ENCODE measurements at places on chromosomes 6 and 20.

GRCh38 chr6:65999288-65999791 is 292.3 kb upstream of the EYS start:
- no peak for DNase-seq

GRCh38 chr20:36462440-36463211 is 78.7 kb upstream of the MYL9 start:
- no peak for DNase-seq

- DNase-seq: no peak
Observed at GRCh38 chr6:3813150-3813780, 35.9 kb upstream of the FAM50B start.

DNA sequence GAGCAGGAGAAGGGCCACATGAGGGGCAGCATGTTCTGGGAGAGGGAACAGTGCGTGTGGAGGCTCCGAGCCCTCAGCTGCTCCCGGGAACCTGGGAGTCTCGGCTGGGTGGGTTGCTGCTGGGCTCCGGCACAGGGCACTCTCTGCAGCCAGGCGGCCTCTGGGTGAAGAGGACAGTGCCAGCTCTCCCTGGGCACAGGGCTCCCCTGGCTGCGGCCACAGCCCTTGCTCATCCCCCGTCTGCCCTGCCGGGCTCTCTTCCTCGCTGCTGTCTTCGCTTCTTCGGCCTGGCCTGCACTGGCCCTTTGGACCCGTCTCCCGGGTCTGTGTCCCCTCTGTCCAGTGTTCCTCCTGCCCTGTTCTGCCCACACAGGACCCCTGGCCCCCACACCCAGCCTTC is 48.2 kb downstream of the CDH4 start:
- no peak for DNase-seq

DNA sequence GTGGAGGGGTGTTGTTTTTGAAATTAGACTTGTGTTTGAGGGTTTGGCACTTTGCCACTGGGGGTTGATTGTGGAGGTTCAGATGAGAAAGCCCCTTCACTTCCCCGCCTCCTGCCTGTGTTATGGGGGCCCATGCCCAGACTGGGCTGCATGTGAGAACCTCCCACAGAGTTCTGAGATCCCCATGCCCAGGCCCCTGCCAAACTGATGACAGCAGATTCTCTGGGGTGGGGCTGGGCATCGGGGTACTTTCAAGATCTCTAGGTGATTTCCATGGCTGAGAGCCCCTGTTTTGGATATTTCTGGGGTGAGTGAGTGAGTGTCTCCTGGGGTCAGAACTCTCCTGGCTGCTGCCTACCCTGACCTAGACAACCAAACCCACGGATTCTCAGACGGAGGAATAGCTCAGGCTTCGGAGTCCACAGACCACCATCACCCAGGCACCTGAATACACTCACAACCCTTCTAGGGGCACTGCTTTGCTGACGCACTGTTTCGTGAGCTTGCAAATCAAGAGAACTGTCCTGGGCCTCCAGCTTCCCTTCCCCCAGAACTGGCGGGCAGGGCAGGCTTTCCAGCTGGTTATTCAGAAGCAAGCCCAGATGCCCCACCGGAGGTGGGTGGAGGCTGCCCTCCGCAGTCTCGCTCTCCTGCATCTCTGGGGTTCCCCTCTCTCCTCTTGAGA is 6.3 kb downstream of the BCAS1 start:
- no peak for DNase-seq

DNA sequence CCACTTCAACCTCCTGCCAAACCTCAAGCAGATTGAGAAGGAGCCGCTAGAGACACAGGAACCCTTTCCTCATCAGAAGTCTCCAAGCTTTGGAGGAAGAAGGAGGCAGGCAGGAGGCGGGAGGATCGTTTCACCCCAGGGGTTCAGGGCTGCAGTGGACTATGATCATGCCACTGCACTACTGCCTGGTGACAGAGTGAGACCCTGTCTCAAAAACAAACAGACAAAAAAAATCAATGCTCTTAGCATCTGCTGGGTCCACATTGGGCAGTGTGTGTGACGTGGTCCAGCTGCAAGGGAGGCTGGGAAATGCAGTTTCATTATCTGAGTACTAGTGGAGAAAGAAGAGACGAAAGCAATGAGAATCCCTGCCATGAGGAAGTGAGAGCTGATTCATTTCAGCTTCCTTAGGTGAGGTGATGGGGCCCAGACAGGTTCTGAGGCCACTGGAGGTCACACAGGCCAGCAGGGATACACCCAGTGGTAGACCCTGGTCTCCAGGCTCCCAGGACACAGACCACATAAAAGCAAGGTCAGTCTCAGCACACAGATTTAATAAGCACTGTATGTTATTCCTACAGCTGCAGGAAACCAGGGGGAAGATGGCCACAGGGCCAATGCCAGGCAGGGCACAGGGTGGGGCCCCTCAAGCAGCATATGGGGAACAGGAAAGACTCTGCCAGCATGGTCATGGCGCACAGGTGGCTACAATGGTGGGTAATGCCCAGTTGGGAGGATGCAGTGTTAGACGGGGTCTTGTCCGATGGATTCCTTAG is 4.3 kb downstream of the GFRA4 start:
- no peak for DNase-seq

GRCh38 chr6:33410711-33411631 is at the start of gene PHF1:
Gene PHF1 (plus strand): TSS chr6:33411014. CDS start chr6:33412264, 1,250 bp downstream.
- DNase-seq: no peak

GRCh38 chr6:108742041-108742440 is 106.2 kb upstream of the ARMC2 start:
- DNase-seq: no peak

GRCh38 chr20:64148581-64148980 is 15.7 kb upstream of the MYT1 start:
- DNase-seq: no peak

- no peak for DNase-seq
Observed at GRCh38 chr20:48719598-48720255, 108.1 kb downstream of the PREX1 start.

DNA sequence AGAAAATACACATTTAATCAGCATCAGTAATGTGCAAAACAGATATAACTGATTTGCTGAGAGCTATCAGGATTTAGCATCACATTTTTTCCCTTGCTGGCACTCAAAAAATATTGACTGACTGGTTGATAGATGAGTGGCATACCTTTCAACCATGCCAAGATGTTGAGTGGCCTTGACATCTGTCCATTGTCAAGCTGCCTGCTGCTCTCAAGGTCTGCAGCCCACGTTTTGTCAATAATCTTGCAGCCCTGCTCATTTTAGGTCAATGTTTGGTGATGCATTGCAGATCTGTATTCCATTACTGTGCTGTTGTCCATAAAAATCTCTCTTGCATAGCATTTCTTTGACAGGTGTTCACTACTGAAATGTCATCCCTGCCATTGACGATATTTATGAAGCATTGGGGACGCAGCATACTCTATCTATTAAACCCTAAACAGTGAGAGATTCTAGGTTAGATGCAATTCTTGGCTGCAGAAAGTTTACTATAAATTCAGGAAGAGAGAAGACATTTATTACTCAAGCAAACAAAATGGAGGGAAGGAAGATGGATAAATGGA is 111.6 kb downstream of the BFSP1 start:
- DNase-seq: no peak

GRCh38 chr6:108644252-108644651 is 83.5 kb downstream of the FOXO3 start:
- DNase-seq: no peak

DNA sequence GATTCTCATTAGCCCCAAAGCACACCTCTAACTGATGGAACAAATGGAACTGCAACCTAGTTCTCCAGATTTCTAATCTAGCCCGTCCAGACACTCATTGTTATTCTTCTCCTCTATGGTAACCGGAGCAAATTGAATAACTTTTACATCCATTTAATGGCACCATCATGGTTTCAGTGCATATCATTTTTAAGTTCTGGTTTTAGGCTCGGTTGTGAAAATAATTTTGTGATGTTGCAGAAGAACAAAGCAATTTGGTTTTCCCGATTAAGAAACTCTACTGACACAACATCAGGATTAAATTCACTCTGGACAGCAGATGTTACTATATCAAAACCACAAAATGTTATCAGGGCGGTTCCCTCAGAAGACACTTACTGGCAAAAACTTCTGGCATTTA is 42.5 kb upstream of the HBS1L start:
- DNase-seq: no peak

DNA sequence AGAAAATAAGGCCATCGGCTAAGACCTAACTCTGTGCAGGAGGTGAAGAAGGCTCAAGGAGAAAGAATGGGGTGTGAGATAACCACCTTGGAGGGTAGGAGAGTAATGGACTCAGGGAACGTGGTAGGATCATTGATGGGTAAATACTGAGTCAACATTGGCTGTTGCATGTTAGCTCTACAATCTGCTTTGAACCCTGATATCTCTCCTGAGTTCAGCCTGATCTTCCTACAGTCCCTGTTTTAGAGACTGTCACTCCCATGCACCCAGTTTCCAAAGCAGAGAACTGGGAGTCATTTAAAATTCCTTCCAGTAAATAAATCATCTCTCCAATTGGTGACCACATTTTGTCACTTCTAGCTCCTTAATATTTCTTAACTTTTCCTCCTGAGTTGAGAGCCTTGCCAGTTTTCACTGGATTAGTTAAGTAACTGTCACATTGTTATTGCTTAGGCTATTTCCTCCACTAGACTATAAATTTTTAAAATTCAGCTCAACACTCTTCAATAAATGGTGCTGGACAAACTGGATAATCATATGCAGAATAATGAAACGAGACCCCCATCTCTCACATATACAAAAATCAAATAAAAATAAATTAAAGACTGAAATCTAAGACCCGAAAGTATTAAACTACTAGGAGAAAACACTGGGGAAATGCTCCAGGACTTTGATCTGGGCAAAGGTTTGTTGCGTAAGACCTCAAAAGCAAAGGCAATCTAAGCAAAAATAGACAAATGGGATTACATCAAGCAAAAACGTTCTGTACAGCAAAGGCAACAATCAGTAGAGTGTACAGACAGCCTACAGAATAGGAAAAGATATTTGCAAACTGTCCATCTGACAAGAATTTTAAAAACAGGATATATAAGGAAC is 138.9 kb upstream of the TMEM170B start:
- no peak for DNase-seq

DNA sequence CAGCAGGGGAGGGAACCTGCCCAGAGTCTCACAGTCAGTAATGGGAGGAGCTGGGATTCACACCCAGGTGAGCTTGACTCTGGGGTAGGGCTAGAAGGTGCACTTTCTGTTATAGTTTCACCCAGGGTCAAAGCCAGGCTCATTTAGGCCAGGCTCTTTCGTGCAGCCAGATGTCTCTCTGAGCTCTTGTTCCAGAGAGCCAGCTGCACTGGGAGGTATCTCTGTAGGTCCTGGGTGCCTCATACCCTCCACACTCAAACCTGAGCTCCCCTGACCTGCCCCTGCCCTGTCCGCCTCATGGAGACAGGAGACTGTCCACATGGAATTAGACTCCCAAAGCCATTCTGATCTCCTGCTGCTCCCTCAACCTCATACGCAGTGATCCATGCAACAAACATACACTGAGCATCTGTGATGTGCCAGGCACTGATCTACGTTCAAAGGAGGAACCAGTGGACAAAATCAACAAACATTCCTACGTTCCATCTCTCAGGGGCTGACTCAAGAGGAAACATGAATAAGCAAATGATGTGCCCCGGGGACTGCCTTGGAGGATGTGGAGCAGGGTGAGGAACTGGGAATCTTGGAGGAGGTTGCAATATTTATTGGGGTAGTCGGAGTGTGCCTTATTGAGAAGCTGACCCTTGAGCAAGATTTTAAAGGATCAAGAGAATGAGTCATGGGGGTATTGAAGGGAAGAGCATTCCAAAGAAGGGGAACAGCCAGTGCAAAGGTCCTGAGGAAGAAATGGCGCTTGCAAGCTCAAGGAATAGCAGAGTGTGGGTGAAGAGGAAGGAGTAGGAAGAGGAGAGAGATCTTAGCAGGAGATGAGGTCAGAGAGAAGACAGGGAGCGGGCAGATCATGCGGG is 71.3 kb upstream of the TOX2 start:
- DNase-seq: no peak

- no peak for DNase-seq
Observed at GRCh38 chr6:69813508-69813907, 16.7 kb upstream of the LMBRD1 start.

DNA sequence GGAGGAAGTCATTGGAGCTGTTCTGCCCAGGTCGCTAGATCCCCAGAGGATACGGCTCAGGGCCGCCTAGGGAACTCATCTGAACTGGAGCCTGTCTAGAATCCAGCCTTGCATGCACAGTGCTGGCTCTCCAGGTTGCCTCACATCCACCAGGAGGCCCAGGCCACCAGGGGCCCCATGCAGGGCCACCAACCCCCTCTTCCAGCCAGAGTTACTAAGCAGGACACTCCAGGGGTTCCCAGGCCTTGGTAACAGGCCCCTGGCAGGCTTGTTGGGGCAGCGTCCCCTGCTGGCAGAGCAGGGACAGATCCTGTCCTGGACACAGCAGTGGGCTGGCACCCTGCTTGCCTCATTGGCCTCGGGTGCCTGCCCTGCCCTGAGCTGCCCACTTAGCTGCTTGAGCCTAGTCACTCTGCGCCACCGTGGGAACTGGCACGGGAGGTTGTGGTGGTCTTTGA is 35.3 kb downstream of the EFCAB8 start:
- no peak for DNase-seq

GRCh38 chr20:2301164-2301622 is 5.4 kb downstream of the TGM3 start:
- no peak for DNase-seq

- DNase-seq: no peak
Observed at GRCh38 chr6:89965441-89966227, 71.4 kb downstream of the GJA10 start.

- DNase-seq: no peak
Observed at GRCh38 chr6:1390133-1390945, 963 bp downstream of the FOXF2 start.

- no peak for DNase-seq
Observed at GRCh38 chr20:63319164-63320040, 26.4 kb downstream of the COL20A1 start.

DNA sequence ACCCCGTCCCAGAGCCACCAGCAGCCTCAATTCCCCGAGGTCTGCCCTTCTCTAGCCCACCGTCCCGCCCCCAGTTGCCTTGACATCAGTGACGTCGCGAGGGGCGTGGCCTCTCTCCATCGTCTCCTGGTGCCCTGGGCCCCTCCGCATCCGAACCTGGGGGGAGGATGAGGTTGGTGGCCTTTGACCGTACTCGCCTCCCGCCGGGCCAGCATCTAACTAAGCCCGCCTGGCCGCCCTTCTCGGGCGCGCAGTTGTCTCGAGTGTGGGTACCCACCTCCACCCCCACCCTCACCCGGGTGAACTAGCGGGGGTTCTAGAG is 5.5 kb upstream of the ARMC12 start:
- DNase-seq: peak; percentile 63

DNA sequence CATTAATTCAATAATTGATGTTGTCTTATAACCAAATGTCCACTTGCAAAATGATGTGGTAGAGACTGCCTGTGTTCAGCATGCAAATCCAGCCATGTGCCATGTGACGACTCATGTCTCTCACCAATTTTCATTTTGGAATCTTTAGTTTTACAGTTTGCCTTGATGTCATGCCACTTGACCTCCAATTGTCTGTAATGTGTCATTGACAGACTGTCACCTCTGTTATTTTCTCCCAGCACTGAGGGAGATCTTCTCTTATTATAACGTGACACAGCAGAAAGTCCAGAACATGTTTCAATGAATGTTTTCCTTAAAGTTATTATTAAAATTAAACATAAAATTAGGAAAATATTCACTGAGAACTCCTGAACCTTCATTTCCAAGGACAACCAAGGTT is 56.7 kb downstream of the LAMA4 start:
- DNase-seq: no peak

GRCh38 chr6:1796706-1797529 is 187.2 kb downstream of the FOXC1 start:
- no peak for DNase-seq
